Pancreas (tissue), 10 donors: ENCODE measurements at places on chromosomes 6 and 20. TPM values are rescaled to one million over a fixed set of nuclear protein-coding genes. Genes with fewer than 3 reads are reported as not detected.

GRCh38 chr20:36435592-36436541 is 105.5 kb upstream of the MYL9 start:
- peak; percentile 93 for DNase-seq
- no peaks in the 10 kb centered on the region for H3K36me3 ChIP-seq
- peak overlapping the region; percentile 49 for H3K4me3 ChIP-seq
- H3K4me1 ChIP-seq: no peaks in the 10 kb centered on the region

GRCh38 chr6:11514672-11515071 is 22.9 kb upstream of the TMEM170B start:
- no peak overlapping the region for H3K27ac ChIP-seq
- no peak for DNase-seq
- no peaks in the 10 kb centered on the region for H3K4me1 ChIP-seq
- no peaks in the 10 kb centered on the region for H3K36me3 ChIP-seq
- no peak overlapping the region for H3K4me3 ChIP-seq

The TRAM2 gene
- 3.2 TPM for polyA plus RNA-seq

The MYH7B gene
- 1.9 TPM for polyA plus RNA-seq

DNA sequence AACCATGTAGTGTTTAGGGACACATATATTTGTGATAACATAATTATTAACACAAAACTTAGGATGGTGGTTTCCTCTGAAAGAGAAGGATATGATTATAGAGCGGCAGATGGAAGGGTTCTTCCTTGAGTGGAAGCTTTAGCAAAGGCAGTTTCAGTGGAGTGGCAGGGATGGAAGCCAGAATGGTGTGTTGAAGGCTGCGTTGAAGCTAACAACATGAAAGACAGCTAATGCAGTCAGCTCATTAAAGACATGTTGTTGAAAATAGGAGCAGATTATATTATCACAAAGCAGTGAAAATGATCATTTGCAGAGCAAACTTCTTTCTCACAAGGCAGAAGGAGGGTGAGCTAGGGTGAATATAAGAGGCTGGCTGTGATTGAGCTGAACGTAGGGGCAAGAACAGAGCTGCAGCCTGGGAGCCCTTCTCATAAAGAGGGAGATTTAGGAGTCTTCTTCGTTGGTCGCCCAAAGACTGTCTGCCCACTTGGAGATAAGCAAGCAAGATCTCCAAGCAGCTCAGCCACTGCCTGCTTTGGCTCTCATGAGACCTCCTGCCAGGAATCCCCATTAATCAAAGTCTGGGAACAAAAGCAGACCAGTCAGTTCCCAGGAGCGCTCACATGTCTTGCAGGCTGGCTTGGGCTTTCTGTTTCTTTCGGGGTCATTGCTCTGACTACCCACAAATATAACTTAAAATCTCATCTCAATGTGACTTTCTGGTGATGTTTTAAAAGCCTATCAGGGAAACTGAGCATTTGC is 2.6 kb upstream of the ANKRD6 start:
- peak; percentile 38 for DNase-seq
- H3K36me3 ChIP-seq: no peaks in the 10 kb centered on the region
- peak overlapping the region; percentile 5 for H3K27ac ChIP-seq
- no peak overlapping the region for H3K4me3 ChIP-seq
